ENCODE measurements at places on chromosomes 2 and 18.
A peak's percentile ranks its signal among the peaks of the same experiment; 100 is the strongest.

DNA sequence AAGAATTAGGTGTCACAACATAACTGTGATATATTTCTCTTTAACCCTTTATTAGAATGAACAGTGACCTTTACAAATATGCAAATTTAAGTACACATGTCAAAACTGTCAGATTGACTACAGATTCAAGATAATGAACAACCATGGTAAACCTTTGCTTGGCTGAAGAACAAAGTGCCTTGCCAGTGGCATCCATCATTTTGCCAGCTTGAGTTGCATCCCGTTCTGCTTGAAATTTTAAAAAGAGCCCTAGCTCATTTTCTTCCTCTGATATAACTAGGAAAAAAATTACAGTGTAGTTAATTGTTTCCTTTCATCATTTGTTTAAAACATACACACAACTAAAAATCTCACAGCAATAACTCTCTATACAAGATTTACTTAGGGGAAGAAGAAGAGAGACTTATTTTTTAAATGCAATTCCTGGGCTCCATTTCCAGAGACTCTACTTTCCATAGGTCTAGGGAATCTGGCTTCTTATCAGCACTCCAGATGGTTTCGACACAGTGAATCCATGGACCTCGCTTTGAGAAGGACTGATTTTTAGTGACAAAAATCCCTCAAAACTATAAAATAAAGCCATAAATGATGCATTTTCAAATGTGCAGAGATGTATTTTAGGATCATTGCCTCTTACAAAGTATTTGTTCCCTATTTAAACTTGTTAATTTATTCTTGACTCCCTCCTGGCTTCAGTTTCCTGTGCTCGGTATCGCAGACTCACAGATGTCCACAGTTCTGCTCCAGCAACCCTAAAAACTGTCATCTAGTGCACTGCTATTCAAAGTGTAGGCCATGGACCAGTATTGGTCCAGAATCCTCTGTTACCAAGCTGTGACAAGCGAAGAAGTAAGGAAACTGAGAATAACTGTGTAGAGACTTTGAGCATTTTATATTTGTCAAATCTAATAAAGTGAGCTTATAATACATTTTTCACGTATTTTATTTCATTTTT, 50.1 kb downstream of the ICA1L start:
- no peak for DNase-seq

DNA sequence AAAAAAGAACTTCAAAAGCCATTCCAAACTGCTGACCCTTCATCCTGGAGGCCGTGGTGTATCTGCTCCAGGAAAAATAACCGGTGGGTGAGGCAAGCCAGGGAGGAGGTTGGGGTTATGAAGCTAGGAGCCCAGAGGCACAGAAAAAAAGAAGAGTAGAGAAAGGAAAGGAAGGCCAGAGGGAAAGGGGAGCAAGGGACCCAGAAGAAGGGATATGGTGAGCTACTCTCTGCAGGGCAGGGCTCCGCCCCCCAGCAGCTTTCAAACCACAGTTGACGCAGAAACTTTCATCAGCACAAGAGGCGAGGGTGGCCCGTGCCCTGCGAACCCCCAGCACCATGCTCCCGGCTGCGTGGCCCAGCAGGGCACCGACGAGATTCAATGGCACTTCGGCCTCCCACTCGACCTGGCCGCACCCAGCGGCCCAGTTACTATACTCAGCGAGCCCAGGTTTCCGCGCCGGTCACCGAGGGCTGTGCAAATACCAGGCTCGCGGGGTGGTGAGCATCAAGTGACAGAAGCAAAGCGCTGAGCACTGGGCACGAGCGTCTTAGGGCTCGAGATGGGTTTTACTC, 665 bp downstream of the MCM6 start:
- peak; percentile 14 for DNase-seq

DNA sequence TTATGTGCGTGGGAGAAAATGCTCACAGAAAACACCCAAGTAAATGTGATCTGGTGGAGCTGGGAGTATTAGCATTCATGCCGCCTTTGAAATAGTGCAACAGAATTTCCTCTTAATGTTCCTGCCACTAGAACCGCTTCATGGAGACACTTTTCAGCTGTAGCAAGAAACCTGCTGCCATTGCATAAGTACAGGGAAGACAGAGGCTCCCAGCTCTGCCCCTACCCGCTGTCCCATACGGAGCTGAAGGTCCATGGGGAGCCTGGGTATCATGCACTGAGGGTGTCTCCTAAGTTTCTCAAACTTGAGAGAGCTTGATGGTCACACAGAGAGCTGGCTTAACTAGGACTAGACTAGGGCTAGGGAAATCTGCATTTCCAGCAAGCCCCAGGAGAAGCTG, 49.6 kb downstream of the CRIM1 start:
- DNase-seq, result no peak

DNA sequence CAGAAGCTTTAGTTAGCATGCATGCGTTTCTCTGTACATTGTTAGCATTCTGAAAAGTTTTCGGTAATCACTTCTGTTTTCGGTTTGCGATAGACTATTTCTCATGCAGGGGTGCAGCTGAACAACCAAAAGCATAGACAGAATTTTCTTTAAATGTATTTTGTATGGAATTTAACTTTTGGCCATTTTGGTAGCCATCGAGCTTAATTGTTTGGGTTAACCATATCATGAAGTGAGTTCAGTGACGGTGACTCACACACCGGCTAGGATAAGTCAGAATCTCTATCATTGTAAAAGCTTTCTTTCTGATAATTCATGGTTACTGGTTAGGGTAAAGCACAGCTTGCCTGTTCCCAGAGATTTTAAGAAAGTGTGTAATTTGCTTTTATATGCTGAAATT, 107.2 kb downstream of the CD226 start:
- DNase-seq, result no peak

GRCh38 chr18:45860971-45861370, 35.5 kb downstream of the SIGLEC15 start:
- no peak for DNase-seq

- no peak for DNase-seq
Observed at GRCh38 chr18:12883372-12883683, 709 bp downstream of the PTPN2 start.

DNA sequence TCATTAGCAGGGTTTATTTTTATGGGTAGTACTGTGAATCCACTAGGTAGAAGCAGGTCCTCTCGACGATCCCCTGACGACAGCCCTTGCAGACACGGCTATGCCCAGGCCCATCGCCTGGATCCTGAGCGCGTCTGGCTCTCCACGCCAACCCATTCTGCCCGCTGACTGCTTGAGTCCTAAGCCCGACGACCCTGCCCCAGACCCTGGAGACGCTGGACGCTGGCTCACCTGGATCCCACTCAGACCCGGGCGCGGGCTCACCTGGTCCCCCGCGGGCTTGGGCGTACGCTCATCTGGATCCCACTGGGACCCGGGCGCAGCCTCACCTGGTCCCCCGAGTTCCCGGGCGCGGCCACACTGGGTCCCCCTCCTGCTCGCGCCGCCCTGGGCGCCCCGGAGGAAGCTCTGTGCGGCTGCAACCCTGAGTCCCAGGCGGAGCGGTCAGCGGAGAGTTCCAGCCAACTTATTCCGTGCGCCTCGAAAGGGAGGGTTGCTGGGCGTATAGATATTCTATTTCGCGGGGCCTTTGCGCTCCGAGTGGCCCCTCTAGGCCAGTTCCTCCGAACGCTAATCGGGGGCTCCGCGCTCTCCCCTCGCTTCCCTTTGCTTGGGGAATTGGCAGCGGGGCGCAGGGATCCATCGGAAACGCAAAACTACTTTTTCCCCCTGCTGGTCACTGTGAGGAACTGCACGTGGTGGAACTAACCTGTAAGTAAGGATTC, 22.4 kb upstream of the RMP24 start:
- peak; percentile 33 for DNase-seq

DNA sequence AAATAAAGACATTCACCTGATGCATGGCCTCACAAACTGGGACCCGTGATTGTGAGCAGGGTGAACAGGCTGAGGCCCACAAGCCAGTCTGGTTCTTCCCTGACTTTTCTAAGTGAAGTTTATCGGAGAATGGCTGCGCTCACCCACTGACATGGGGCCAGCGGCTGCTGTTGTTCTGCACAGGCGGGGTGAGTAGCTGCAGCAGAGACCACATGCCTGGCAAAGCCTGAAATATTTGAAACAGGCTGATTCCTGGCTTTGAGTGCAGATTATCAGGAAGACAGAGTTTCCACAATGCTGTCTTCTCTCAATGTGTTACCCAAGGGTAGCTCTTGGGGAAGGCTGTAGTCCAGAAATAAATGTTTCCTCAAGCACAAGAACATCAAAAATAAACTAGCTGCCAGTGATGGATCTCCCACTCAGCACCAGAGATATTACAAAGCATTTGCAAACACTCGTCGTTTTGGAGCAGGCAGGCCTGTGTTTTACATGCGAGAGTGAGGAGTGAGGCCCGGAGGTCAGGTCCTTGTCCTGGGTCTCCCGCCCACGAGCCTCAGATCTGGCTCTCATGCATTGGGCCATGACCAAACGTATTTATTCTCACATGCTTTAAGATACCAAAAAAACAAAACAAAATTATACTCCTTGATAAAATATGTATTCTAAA, 647.1 kb downstream of the GALR1 start:
- DNase-seq, result no peak

- no peak for DNase-seq
Observed at GRCh38 chr2:110851531-110851930, 119.2 kb downstream of the ACOXL start.

GRCh38 chr18:70931942-70932814, 643.3 kb downstream of the SOCS6 start:
- DNase-seq, result no peak

GRCh38 chr18:4352746-4353551, 102.2 kb downstream of the DLGAP1 start:
- DNase-seq, result no peak

GRCh38 chr2:229109195-229109594, 161.9 kb downstream of the PID1 start:
- DNase-seq, result no peak

DNA sequence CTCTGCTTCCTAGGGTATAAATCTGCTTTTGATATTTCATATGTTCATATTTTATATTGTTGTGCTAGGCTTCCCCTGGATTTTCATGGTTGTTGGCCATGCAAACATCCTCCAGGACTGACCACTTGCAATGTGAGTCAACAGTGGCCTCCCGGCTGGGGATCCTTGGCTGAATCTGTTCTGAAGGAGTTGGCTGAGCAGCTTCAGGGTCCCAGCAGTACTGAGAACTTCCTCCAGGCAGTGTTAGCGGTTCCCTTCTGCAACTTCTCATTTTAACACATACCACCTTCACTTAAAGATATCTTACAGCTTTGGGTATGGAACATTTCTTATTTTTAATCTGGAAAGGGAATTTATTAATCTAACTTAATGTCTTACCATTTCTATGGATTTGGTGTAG, 122.1 kb downstream of the DTNB start:
- DNase-seq, result no peak

- DNase-seq, result no peak
Observed at GRCh38 chr2:169091761-169092519, 22.6 kb downstream of the DHRS9 start.

DNA sequence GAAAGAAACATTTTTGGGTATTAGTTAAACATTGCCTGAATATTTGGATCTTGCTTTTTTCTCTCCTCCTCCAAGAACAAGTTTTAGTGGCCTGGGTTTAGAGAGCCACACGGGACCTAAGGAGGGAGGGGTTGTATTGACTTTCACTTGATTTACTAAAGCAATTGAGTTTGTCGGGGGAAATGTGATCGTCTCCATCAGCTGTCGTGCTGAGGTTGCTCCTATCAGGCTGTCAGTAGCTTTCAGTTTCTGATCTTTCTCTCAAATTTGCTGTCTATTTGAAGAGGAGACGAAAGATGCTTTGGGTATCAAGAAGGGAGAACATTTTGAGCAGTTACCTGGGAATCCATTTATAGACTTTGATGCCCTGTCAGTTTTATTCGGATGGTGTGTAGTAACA, 106.0 kb downstream of the SETBP1 start:
- DNase-seq, result no peak

DNA sequence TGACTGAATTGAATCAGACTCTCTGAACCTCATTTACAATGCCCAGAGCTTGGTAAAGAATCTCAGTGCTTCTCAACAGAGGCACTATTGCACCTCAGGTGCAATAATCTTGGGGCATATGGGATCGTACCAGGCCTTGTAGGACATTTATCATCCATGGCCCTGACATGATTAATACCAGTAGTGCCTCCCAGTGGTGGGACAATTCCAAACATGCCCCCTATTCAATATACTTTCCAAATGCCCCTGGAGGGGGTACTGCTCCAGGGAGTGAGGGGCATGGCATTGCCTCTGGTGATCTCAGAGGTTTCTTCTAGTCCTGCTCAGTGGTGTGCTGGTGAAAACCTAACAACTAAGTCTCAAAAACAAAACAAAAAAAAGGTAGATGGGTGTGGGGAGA, 174.9 kb upstream of the SMAD2 start:
- DNase-seq, result no peak

- no peak for DNase-seq
Observed at GRCh38 chr2:8682719-8683667, 1.1 kb downstream of the ID2 start.

DNA sequence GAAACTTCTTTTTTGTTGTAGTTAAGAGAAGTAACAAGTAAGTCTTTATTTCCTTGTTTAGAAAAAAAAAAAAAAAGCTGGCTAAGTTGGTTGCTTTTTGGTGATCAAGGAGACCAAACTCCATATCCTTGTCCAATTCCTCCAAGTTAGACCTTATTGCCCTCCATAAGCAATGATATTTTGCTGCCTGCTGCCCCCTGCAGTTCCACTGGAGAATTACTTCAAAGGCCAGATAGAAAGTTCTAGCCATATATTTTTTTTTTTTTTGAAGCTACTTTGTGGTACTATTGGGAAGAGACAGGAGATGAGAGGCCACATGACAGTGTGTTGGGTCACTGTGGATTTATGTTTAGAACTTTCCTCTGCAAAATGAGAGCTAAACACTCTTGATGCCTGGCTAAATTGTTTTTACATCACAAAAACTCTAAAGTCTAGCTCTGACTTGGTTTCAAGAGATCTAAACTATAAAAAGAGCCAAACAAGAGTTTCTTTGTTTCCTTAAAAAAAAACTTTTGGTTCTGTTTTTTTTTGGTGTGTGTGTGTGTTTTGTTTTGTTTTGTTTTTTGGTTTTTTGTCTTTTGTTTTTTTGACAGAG, 80.7 kb upstream of the RASGRP3 start:
- no peak for DNase-seq

- DNase-seq, result no peak
Observed at GRCh38 chr2:235264512-235264911, 229.3 kb upstream of the AGAP1 start.

GRCh38 chr2:54396107-54396506, 60.0 kb upstream of the SPTBN1 start:
- DNase-seq, result no peak

DNA sequence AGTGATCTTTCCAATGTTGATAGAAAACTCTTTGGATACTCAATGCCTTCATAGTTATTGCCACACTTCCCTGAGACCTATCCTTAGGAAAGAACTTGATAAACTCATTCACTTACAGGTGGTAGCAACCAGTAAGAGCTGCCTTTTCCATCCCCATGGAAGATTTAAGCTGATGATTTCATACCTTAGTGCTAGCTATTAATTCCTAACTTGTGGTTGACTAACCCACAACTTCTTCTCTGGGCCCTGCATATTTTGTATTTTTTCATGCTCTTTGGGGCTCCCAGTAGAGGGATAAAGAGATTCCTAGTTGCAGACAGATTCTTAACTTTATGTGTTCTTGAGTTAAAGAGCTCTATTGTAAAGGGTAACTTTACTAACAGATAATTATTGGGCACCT, 25.2 kb upstream of the SIX3 start:
- no peak for DNase-seq

GRCh38 chr2:20418519-20418918, 28.4 kb upstream of the RHOB start:
- no peak for DNase-seq

Measured in fibroblast of skin of left biceps (primary cell).